Colonic mucosa (tissue), 4 donors: ENCODE measurements at places on chromosomes 1 and 21. TPM values are rescaled to one million over a fixed set of nuclear protein-coding genes. Genes with fewer than 3 reads are reported as not detected.

DNA sequence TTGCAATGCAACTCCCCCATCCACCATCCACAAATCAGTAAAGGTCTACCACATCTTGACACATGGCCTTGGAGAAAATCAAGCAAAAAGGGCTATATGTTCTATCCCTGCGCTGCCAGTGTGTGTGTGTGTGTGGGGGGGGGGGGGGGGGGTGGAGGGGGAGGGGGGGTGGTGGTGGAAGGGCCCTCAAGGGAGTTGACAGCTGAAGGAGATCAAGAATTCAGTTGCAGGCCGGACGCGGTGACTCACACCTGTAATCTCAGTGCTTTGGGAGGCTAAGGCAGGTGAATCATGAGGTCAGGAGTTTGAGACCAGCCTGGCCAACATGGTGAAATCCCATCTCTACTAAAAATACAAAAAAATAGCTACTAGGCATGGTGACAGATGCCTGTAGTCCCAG lies 37.6 kb upstream of the CLIC4 start:
- DNase-seq, result no peak

DNA sequence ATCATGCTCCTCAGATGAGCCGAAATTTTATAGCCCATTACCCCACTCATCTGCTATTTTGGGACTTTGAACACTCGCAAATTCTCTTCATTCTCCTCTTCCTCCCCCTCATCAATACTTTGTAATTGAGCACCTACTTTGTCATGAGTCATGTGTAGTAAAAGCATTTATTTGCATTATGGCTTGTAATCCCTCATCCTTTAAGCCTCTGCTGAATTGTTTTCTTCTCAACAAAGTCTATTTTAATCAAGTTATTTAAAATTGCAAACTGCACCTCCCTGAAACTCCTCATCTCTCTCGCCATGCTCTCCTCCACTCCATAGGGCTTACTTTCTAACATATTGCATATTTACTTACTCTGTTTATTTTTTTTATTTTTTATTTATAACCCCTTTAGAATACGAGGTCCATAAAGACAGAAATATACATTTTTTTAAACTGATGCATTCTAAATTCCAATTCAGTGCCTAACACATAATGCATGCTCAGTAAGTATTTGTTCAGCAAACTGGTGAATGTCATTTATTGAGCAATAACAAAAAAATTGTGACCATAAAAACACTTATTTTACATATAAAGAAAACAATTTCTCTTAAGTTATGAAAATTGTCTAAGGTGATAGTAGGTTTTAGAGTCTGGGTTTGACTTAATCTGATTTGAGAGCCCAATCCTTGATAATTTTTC lies 161.7 kb downstream of the FASLG start:
- DNase-seq, result no peak

The ACTL8 gene
- total RNA-seq, result 0.13 TPM

The TEX38 gene
- total RNA-seq, result not detected

GRCh38 chr1:33260439-33260838 lies 4.1 kb downstream of the ZNF362 start:
- DNase-seq, result no peak

- no peak for DNase-seq
These were observed 5.0 kb downstream of the B4GALT3 start for GRCh38 chr1:161172349-161172748.

- no peak for DNase-seq
These were observed 37.2 kb downstream of the TTLL7 start for GRCh38 chr1:83961571-83962295.

- DNase-seq, result no peak
These were observed 410.1 kb downstream of the BRINP3 start for GRCh38 chr1:190067592-190067991.

DNA sequence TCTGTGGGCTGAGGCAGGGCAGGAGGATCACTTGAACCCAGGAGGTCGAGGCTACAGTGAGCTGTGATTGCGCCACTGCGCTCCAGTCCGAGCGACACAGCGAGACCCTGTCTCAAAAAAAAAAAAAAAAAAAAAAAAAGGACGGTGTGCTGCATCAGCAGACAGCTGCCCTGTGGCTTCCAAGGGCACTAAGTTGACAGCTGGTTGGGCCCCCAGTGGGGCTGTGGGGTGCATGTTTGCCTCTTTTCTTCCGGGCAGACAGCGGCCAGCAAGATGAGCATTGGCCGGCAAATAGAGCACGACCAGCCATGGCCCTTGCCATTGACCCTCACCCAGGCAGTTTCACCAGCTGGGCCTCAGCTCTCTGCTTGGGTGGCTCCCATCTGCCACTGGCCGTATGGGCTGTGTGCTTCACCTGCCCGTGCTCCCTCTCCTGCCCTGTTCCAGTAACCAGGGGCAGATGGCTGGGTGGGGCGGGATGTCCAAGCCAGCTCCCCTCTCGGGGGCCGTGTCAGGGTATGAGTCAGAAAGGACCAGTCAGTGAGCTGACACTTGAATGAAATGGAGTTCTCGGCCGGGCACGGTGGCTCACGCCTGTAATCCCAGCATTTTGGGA lies 12.3 kb upstream of the SLC25A34 start:
- no peak for DNase-seq

GRCh38 chr1:31372051-31372450 lies 825 bp downstream of the FABP3 start:
- DNase-seq, result no peak

- peak; percentile 62 for DNase-seq
These were observed 38.6 kb downstream of the BRINP2 start for GRCh38 chr1:177209357-177209756.

The SGIP1 gene
- 1.2 TPM for total RNA-seq

GRCh38 chr1:169236143-169236542 lies 129.7 kb downstream of the ATP1B1 start:
- no peak for DNase-seq

GRCh38 chr21:15332572-15332971 lies 267.8 kb upstream of the NRIP1 start:
- DNase-seq, result no peak

The LENEP gene
- total RNA-seq, result not detected

The C1orf94 gene
- total RNA-seq, result not detected

DNA sequence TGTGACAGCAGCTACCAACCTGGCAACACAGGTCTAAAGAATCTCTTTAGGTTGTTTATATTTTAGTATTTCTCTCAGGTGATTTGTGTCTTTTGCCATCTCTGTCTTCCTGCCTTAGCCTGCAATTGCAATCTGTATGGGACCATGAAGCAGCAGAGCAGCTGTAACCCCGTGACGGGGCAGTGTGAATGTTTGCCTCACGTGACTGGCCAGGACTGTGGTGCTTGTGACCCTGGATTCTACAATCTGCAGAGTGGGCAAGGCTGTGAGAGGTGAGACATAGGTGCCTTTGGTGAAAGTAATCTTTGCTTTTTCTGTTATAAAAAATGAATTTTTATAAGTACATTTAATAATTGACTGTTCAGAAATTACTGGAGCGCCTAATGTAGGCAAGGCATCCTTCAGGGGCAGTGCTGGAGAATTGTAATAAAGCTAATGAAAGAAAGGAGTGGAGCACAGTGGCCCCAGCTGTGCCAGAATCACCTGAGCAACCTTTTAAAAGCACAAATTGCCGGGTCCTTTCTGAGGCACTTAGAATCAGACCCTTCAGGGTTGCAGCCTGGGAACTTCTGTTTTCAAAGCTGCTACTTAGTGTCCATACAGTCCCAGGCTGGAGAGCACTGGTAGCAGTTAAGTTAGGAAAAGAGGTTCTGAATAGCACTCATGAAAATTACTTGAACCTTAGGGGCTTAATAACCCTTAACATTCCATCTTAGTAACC lies 60.6 kb upstream of the LAMC2 start:
- DNase-seq, result no peak

- no peak for DNase-seq
These were observed 414.8 kb downstream of the NPHP4 start for GRCh38 chr1:5577255-5578040.

The OR10J1 gene
- not detected for total RNA-seq

- no peak for DNase-seq
These were observed 29.8 kb downstream of the MEGF6 start for GRCh38 chr1:3581296-3582036.

GRCh38 chr21:27094184-27094948 lies 127.5 kb upstream of the ADAMTS5 start:
- DNase-seq, result no peak

The CHODL gene
- total RNA-seq, result 0.52 TPM

DNA sequence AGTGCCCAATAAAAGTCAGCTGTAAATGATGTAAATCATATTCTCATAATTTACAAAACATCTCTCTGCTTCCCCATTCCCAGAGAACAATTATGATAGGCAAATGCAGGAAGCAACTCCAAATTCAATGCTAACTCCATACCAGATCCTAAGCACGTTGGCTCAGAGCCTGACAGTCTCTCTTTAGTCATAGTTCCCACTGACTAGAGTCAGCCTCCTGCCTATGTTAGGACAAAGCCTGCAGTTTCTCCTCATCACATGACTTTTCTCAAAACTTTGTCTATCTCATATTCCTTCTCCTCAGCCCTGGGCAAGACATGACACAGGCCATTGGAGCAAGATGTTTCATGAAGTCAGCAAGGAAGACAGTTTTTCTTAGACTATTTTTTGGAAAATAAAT lies 101.5 kb upstream of the COL24A1 start:
- DNase-seq, result no peak

The FAM72D gene
- 4.0 TPM for total RNA-seq

The IQCC gene
- total RNA-seq, result 1.8 TPM
